ENCODE measurements at places on chromosomes 16 and 17.

DNA sequence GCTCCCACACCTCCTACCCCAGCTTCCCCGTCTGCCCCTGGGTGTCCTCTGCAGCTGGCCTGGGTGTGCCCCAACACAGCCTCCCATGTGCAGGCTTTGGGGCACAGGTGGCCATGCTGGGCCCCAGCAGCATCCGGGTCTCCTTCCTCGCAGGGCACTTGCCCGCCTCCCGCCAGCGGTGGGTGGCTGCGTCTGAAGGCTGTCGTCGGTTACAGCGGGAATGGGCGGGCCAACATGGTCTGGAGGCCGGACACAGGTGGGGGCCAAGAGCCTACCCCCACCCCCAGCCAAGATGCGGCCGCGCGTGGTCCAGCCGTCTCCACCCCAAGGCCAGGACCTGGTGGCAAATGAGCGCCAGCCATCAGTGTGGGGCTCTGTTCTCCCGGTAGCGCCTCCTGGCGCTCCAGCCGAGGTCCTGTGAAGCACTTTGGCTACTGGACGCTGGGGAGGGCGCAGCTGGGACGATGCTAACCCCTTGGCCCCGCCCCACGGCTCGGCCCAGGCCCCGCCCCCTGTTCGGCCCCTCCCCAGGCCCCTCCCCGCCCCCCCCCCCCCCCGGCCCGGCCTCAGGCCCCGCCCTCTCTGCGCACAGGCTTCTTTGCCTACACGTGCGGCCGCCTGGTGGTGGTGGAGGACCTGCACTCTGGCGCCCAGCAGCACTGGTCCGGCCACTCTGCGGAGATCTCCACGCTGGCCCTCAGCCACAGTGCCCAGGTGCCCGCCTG lies 7.3 kb upstream of the RHOT2 start:
- DNase-seq = peak; percentile 48

- DNase-seq = no peak
These were observed 14.6 kb downstream of the DHRS7B start for GRCh38 chr17:21141331-21141730.

DNA sequence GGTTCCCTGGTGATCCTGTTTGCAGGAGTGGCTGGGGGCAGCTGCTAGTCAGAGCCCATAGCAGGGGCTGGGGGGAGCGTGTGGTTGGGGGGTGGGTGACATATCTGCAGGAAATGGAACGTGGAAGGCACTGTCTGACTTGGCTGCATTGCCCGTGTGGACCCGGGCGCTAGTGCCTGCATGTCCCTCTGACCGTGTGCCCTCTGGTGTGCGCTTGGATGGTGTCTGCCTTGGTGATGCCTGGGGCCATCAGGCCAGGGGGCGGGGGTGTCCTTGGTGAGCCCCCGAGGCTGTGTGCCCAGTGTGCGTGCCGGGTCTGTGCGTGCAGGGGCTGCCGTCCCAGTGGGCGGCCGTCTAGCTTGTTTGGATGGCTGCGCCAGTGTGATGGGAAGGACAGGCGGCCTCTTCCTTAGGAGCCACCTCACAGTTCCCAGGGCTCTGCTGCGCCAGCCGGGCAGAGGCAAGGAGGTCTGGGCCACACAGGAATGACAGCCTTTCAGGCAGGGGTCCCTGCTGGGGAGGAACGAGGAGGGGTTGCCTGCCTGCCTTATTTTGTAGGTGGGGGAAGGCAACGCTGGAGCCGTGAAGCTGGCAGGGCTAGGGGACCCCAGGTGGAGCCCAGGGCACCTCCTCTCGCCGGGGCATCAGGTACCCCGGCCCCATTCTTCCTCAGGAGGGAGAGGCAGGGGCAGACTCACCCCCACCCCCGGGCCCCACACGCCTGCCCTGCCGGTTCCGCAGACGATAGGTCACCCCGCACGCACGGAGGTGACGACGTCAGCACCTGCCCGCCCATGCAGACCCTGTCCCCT lies 693 bp downstream of the NDRG4 start:
- DNase-seq = no peak

DNA sequence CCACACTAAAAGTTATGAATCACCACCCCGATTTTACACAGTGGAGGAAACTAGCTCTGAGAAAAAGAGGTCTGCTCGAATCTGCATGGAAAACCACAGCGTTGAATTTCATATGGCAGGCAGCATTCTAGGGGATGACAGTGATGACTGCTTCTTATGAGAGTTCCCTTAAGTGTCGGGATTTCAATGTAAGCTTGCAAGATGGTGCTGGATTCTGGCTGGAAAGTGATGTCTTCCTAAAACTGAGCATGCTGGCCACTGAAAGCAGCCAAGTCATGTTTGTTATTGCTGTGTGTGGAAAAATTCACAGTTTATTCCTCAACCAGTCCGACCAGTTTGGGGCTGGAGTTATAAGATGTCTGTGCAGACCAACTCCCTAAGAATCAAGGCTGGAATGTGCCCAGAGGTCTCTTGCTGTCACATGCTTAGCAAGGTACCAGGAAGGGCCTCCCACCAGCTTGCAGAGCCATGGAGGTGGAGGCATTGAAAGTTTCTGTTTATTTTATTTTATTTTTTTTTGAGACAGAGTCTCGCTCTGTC lies 37.2 kb upstream of the GAN start:
- DNase-seq = no peak

DNA sequence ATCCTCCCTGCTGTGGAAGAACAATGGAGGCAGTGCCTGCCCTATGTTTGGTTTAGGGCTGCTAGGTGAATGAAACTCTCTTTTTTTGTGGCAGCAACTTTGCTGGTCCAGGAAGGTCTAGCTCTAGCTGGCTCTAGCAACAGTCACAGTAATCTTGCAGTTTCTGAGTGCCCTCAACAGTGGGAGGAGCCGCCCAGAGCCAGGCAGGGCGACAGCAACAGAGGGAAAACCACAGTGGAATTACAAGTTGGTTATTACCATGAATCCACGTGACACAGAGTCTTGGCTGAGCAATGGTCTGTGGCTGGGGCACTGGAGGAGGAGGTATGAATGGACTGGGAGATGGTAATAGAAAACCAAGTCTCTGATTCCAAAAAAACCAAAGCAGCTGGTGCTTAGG lies 10.3 kb downstream of the HSPB9 start:
- DNase-seq = no peak

GRCh38 chr17:74645010-74645409 lies 21.5 kb upstream of the CD300E start:
- no peak for DNase-seq

All from activated CD4-positive, alpha-beta T cell treated with anti-CD3 and anti-CD28 coated beads, Interleukin-2, amount 50 U/mL, for 24 hours (primary cell).